Activated T-helper 1 cell treated with anti-CD3 and anti-CD28 coated beads, Interleukin-2, amount 50 U/mL, for 16 hours (primary cell): ENCODE measurements at places on chromosomes 7 and 10.

GRCh38 chr7:77329466-77330168 is 86.5 kb downstream of the GSAP start:
- DNase-seq, result no peak

GRCh38 chr10:126203746-126204145 is 184.5 kb downstream of the ADAM12 start:
- no peak for DNase-seq

GRCh38 chr7:5452937-5453540 is 29.4 kb upstream of the TNRC18 start:
- no peak for DNase-seq

- no peak for DNase-seq
Measured at GRCh38 chr10:72851509-72851908, 42.0 kb upstream of the OIT3 start.

DNA sequence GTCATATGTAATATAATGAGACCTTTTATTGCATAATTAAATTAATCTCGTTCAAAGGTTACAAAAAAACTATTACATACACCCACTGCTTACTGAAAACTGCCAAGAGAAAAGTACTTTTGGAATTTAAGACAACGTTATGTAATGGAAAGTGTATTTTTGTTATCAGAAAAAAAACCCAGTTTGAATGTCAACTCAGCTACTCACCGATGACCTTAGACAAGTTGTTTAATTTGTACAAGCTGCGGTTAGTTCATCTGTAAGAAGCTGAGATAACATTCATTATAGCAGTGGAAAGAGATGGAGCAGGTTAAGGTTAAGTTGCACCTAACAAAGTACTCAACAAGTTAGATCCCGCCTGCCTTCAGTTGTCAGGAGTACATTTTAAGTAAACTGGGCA is 1.1 kb downstream of the PSMA2 start:
- no peak for DNase-seq

- no peak for DNase-seq
Measured at GRCh38 chr7:11228515-11228914, 254.8 kb downstream of the PHF14 start.

DNA sequence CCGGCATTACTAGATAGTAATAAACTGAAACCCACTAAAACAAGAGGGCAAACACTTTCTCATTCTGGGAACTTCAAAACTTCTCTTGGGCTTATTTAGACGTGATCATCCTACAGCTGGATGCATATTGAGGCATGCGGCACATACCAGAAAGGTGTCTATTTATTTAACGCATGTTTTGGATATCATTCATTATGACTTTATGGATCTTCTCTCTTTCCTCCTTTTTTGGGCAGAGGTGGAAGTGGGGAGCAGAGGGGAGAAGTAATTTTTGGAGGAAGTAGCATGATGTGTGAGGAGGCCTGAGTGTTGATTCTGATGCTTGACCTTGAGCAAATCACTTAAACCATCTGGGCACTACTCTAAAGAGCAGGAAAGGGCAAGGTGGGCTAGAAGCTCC is 270.6 kb downstream of the TRIL start:
- no peak for DNase-seq

- DNase-seq, result no peak
Measured at GRCh38 chr7:85220023-85220422, 33.2 kb upstream of the SEMA3D start.

- no peak for DNase-seq
Measured at GRCh38 chr7:47669178-47669891, 87.4 kb upstream of the TNS3 start.

- DNase-seq, result no peak
Measured at GRCh38 chr10:77526868-77527617, 110.6 kb downstream of the KCNMA1 start.

GRCh38 chr10:110765513-110766319 is 106.0 kb upstream of the PDCD4 start:
- no peak for DNase-seq

DNA sequence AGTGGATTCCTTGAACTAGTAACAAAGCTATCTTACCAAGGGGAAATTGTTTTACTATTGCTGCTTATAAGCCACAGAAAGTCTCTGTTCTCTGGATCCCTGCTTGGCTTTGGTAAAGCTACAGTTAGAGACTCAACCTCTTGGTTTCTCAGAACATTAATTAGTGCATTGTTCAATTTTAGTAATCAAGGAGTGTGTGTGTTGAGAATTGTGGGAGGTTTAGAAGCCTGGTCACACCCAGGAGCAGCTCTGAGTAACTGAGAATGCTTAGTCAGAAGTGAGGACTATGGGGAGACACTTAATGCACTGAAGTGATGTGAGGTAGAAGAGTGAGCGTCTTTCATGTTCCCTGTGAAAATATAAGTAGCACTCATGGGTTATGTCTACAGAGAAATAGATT is 8.2 kb upstream of the ACTA2 start:
- DNase-seq, result no peak
